ENCODE measurements at places on chromosomes 2 and 18.

GRCh38 chr2:11746807-11747459 lies 501 bp downstream of the LPIN1 start:
- peak; percentile 36 for DNase-seq

GRCh38 chr2:33292063-33292462 lies 184.4 kb upstream of the RASGRP3 start:
- no peak for DNase-seq

DNA sequence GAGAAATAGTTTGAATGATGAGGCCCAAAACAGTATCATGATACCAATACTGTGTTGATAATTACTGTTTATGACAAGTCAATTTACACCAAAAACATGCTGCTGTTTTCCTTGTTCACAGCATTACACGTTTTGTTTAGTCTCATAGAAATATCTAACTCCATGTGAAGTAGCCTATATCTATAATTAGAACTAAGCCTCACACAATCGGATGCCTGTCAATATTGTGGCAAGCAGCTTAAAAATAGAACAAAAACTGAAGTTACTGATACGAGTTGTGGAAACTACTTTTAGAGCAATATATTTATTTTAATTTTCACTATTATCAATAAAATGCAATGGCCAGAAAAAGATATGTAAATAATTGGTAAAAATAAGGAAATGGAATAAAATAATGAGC lies 470.8 kb downstream of the ZEB2 start:
- no peak for DNase-seq

DNA sequence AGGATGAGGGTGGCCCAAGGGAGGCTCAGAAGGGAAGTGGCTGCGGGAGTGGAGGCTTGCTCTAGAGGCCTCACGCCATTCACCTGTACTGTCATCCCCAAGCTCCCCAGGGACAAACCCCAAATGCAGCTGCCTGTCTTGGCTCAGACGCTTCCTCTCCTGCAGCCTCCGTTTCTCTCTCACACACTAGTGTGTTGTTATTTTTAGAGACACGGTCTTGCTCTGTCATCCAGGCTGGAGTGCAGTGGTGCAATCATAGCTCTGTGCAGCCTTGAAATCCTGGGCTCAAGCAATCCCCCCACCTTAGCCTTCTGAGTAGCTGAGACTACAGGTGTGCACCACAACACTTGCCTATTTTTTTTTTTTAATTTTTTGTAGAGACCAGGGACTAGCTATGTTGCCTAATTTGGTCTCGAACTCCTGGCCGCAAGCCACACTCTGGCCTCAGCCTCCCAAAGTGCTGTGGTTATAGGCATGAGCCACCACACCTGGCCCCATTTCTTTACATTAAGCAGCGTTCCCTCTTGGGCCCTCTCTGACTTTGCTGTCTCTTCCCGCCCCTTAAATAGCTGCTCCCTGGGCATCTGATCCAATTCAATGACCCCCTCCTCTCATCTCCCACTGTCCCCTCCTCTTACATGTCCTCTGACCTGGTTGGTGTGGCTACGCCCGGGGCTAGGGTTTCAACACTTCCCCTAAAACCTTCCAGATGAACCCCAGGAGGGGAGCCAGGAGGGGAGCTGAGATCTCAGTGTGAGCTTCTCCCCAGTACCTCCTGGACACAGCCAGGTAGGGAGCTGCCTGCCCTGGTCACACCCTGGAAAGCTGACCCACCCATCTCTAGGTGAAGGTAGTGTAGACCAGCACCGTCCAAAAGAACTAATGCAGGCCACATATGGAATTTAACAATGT lies 24.0 kb upstream of the LOXHD1 start:
- no peak for DNase-seq

GRCh38 chr2:134420259-134420658 lies 166.4 kb downstream of the MGAT5 start:
- DNase-seq = no peak

- DNase-seq = peak; percentile 75
These were observed at the start of gene ASTL for GRCh38 chr2:96138179-96139145. Gene ASTL (minus strand): TSS chr2:96138502. CDS start chr2:96138436, 66 bp downstream.
